Transverse colon (tissue), 4 donors: ENCODE measurements at places on chromosomes 11 and 22. TPM values are rescaled to one million over a fixed set of nuclear protein-coding genes. Genes with fewer than 3 reads are reported as not detected.

GRCh38 chr22:29315286-29316140 lies at the start of gene RASL10A:
Gene RASL10A (minus strand): TSS chr22:29315697. CDS start chr22:29315246, 451 bp downstream.
- no peak within 1 kb of the TSS for H3K27ac ChIP-seq
- no peaks in the 10 kb centered on the region for H3K36me3 ChIP-seq
- H3K27me3 ChIP-seq, result peaks cover 42% of the 10 kb centered on the region
- H3K4me1 ChIP-seq, result peaks cover 43% of the 10 kb centered on the region
- no peak for DNase-seq

DNA sequence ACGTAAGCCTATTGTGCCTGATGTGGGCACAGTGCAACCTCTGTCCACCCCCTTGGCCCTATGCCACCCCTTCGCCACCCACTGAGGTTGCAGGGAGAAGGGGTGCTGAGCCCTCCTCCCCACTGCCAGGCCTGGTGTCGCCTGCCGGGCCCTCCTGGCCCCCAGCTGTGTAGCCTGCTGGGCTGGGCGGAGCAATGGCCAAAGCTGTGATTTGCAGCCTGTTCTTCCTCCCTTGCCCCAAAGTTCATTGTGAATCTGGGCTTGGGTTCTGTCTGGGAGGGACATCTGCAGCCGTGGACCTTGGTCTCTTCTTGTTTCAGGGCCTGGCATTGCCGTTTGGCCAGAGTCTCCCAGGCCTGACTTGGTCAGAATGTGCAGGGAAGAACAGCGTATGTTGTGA lies 121.9 kb downstream of the PKNOX2 start:
- H3K4me3 ChIP-seq, result no peak overlapping the region
- H3K27ac ChIP-seq, result no peak overlapping the region
- H3K4me1 ChIP-seq, result no peaks in the 10 kb centered on the region
- no peaks in the 10 kb centered on the region for H3K27me3 ChIP-seq

- H3K27ac ChIP-seq, result no peak overlapping the region
- H3K4me1 ChIP-seq, result no peaks in the 10 kb centered on the region
- H3K4me3 ChIP-seq, result no peak overlapping the region
- H3K36me3 ChIP-seq, result no peaks in the 10 kb centered on the region
- no peaks in the 10 kb centered on the region for H3K27me3 ChIP-seq
- DNase-seq, result no peak
These were observed 302.7 kb downstream of the DDX10 start for GRCh38 chr11:108967571-108967970.

The SCUBE2 gene
- 7.5 TPM for total RNA-seq

The MRGPRE gene
- total RNA-seq, result not detected

- no peaks in the 10 kb centered on the region for H3K4me1 ChIP-seq
- H3K36me3 ChIP-seq, result no peaks in the 10 kb centered on the region
- no peak overlapping the region for H3K4me3 ChIP-seq
- H3K27ac ChIP-seq, result no peak overlapping the region
These were observed 42.6 kb upstream of the TEAD1 start for GRCh38 chr11:12631651-12632050.

GRCh38 chr11:62147545-62147944 lies 23.7 kb downstream of the INCENP start:
- no peaks in the 10 kb centered on the region for H3K27me3 ChIP-seq
- peaks cover 24% of the 10 kb centered on the region for H3K36me3 ChIP-seq
- no peak for DNase-seq
- H3K27ac ChIP-seq, result no peak overlapping the region
- no peak overlapping the region for H3K4me3 ChIP-seq

DNA sequence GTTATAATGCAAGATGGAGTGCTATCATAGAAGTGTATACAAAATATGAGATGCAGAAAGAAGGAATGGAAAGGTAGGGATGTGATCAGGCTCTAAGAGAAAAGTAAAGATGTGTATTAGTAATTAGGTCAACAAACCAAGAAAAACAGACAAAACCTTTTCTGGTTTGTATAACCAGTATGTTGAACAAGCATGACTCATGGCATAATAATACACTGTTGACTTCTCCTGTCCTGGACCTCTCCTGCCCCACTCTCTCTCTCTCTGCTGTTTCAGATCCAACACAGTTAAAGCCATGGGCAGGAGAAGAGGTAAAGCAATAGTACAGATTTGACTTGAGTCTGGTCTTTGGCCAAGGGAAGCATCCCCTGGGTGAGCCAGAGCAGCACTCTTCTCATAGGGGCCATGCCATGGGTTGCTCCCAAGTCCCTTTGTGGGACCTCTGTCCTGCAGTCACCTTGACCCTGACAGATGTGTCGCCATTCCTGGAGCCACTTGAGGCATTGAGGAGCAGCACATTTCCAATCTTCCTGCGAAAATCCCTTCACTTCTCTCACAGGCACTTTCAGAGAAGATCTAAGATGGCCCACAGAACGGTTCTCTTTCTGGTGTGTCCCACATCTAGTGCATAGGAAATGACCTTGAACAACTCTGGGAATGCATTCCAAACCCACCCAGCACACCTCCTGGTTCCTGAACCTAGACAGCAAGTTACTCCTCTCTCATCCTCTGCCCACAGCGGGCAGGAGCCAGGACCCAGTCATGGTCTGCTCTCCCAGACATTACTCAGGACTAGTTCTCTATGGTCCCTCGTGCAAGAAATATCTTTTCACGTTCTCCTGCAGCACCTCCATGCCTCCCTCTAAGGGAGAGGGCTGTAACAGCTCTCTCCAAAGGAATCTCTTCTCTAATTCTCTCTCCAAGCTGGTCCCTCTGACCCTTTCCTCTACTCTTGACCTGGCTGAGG lies 58.2 kb upstream of the PRSS23 start:
- DNase-seq, result no peak
- H3K36me3 ChIP-seq, result no peaks in the 10 kb centered on the region
- H3K4me3 ChIP-seq, result no peak overlapping the region
- no peaks in the 10 kb centered on the region for H3K27me3 ChIP-seq
- H3K27ac ChIP-seq, result peak overlapping the region; percentile 81

DNA sequence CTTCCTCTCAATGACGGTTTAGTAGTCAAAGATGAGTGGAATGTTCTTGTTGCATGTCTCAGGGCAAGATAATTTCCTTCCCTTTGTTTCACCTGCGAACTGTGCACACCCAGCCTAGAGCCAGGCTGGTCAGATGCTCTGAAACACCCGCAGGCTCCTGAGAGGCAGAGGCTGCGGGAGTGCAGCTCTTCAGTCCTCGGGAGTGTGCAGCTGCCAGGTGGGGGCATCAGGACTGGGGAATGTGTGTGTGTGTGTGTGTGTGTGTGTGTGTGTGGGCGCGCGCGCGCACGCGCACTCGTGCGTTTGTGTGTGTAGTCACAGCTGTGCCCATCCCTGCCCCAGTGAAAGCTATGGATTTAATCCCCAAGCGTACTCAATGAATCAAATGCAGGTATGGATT lies 136.2 kb upstream of the NTM start:
- no peak overlapping the region for H3K4me3 ChIP-seq
- H3K27ac ChIP-seq, result no peak overlapping the region
- H3K36me3 ChIP-seq, result no peaks in the 10 kb centered on the region
- no peaks in the 10 kb centered on the region for H3K4me1 ChIP-seq
- H3K27me3 ChIP-seq, result no peaks in the 10 kb centered on the region

The GAL3ST3 gene
- not detected for total RNA-seq

The SLC22A12 gene
- not detected for total RNA-seq

DNA sequence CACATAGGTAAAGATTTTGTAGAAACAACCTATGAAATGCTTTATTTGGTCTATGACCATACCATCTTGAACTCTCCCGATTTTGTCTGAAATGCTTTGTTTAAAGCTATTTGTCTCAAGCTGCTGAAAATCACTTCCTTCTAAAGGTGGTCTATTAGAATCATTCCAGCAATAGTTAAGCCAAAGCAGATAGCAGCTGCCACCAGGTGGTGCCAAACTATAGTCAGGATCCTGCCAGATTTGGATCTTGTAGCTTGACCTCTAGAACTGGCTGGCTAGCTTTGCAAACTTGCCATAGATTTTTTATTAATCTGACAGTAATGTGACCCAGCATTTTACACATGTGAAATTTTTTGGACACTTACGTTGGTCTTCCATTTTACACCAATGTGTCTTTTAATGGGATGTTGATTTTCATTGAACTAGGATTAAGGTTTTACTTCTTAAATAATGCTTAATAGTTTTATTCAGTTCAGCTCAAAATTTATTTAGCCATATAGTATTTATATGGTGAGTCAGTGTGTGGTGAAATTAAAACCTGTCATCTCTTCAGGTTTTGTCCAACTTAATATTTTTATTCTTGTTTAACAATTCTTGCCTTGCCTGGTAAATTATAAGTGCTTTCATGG lies 19.7 kb downstream of the CTR9 start:
- H3K27ac ChIP-seq, result no peak overlapping the region
- no peaks in the 10 kb centered on the region for H3K4me1 ChIP-seq
- no peak overlapping the region for H3K4me3 ChIP-seq
- peaks cover 54% of the 10 kb centered on the region for H3K36me3 ChIP-seq
- no peaks in the 10 kb centered on the region for H3K27me3 ChIP-seq
- DNase-seq, result peak; percentile 29

- no peak overlapping the region for H3K4me3 ChIP-seq
- H3K36me3 ChIP-seq, result no peaks in the 10 kb centered on the region
- no peak for DNase-seq
These were observed 141.7 kb upstream of the NAV2 start for GRCh38 chr11:19570889-19571288.

The OR51A2 gene
- not detected for total RNA-seq

- no peaks in the 10 kb centered on the region for H3K27me3 ChIP-seq
- H3K4me1 ChIP-seq, result no peaks in the 10 kb centered on the region
- no peak overlapping the region for H3K4me3 ChIP-seq
- no peaks in the 10 kb centered on the region for H3K36me3 ChIP-seq
- no peak for DNase-seq
These were observed 1295.9 kb downstream of the JRKL start for GRCh38 chr11:97685695-97686094.

The MMP1 gene
- not detected for total RNA-seq

The TENM4 gene
- 0.79 TPM for total RNA-seq

DNA sequence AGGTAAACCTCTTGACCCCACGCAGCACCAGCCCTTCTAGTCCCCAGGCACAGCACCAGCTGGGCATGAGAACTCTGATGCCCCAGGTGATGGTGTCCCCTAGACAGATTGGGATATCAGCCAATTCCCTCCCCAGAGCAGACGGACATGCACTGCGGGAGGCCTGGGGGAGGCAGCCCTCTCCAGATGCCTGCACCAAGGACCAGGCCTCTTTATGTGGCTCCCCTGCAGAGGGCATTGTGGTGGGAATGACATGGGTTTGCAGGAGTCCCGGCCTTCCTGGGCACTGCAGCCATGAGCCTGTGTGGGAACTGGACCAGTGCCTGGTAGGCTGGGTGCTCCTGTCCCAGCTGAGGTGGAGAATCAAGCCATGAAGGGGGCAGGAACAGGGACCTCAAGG lies 25.9 kb downstream of the PPM1F start:
- no peaks in the 10 kb centered on the region for H3K4me1 ChIP-seq
- no peak for DNase-seq
- H3K27me3 ChIP-seq, result no peaks in the 10 kb centered on the region
- H3K4me3 ChIP-seq, result no peak overlapping the region
- H3K27ac ChIP-seq, result no peak overlapping the region
- H3K36me3 ChIP-seq, result no peaks in the 10 kb centered on the region

The CCDC134 gene
- 9.8 TPM for total RNA-seq

- no peak overlapping the region for H3K4me3 ChIP-seq
- H3K4me1 ChIP-seq, result no peaks in the 10 kb centered on the region
- no peaks in the 10 kb centered on the region for H3K36me3 ChIP-seq
These were observed 10.4 kb upstream of the LAYN start for GRCh38 chr11:111530091-111530490.
